ENCODE measurements at places on chromosomes 12 and 14. TPM values are rescaled to one million over a fixed set of nuclear protein-coding genes. Genes with fewer than 3 reads are reported as not detected.

The RD3L gene
- not detected for total RNA-seq

The ZNF664 gene
- total RNA-seq, result 67.3 TPM

The LRP1-AS gene
- not detected for total RNA-seq

The IFNG-AS1 gene
- total RNA-seq, result not detected

The CLEC4C gene
- total RNA-seq, result not detected

The ABCD2 gene
- total RNA-seq, result not detected

The MIP gene
- not detected for total RNA-seq

- DNase-seq, result no peak
Observed at GRCh38 chr12:130965668-130966067, 12.0 kb downstream of the ADGRD1 start.

GRCh38 chr12:109423392-109423791 is 53.7 kb downstream of the KCTD10 start:
- DNase-seq, result no peak

- peak; percentile 46 for DNase-seq
Observed at GRCh38 chr12:115710104-115710564, 567.4 kb downstream of the MED13L start.

- no peak for DNase-seq
Observed at GRCh38 chr12:5873281-5873919, 71.7 kb downstream of the ANO2 start.

- DNase-seq, result peak; percentile 85
Observed at GRCh38 chr14:63492391-63492790, 50.8 kb downstream of the PPP2R5E start.

GRCh38 chr12:121135320-121135719 is 2.6 kb downstream of the P2RX7 start:
- DNase-seq, result no peak

- DNase-seq, result no peak
Observed at GRCh38 chr12:124510301-124510970, 57.0 kb downstream of the NCOR2 start.

DNA sequence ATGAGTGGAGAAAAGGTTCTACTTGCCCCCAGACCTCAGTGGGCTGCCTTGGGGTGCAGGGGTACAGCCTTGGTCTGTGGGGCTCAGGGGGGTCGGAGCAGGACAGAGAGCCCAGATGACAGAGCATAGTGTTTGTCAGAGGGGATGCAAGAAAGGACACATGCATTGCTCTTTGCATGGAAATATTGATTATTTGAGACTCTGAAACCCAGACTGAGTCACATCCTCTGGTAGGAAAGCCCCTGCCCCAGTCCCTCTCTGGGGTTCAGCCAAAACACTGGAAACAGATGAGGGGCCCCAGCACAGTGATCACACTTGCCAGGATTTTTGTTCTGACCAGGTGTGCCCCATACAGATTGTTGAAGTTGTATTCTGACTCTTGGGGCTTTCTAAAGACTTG is 1094.4 kb downstream of the BCL11B start:
- DNase-seq, result no peak

DNA sequence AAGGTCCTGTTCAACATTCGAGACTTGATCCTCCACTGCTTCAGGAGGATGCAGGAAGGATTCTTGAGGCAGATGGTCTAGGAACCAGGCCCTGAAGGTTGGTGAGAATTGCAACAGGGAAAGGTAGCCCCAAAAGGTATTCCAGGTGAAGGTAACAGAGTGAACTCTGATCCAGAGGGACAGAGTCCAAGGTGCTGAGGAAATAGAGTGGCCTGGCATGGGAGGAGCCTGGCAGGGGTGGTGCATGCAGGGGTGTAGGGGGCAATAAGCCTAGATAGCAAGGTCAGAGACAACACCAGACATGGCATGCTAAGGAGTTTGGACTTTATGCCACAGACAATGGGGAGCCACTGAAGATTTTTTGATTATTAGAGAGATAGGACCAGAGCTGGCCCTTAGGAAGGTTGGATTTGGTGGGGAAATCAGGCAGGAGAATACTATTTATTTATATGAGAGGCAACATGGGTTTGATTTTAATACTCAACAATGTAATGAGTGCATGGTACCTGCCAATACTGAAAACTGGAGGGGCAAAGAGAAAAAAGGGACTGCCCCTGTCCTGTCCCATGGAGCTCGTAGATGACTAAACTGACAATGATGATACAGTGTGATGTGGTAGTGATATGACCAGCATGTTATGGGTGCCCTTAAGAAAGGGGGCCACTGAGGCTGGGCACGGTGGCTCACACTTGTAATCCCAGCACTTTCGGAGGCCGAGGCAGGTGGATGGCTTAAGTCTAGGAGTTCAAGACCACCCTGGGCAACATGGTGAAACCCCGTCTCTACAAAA is 50.5 kb upstream of the TMED10 start:
- no peak for DNase-seq

DNA sequence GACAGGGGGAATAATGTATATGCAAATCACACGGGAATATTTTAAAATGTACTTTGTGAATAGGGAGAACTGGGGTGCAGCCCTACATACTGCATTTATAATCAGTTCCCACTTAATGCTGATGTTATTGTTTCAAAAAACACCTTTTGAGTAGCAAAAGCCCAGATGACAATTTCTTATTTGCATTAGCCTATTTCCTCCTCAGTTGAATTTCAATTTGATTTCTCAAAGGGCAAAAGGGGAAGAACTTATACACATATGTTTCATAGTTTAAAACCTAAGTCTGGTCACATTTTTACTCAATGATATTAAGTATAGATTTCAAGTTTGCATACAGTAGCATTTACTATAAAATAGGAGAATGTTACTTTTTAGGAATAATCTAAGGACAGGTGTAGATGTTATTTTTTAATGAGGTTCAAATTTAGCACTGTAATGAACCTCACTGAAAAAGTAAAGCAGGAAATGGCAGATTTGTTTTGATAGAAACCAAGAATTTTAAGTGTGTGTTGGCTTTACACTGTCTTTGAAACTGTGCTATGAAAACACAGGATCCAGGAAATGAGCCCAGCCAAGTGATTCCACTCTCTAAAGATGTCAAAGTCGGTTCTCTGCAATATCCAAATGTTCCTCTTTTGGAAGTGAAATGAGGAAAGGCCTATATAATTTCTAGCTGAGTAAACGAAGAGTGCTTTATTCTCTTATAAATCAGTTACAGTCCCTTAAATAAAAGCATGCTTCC is 367.4 kb downstream of the BTG1 start:
- peak; percentile 8 for DNase-seq

- DNase-seq, result no peak
Observed at GRCh38 chr12:53502331-53502730, 1.2 kb downstream of the TARBP2 start.

DNA sequence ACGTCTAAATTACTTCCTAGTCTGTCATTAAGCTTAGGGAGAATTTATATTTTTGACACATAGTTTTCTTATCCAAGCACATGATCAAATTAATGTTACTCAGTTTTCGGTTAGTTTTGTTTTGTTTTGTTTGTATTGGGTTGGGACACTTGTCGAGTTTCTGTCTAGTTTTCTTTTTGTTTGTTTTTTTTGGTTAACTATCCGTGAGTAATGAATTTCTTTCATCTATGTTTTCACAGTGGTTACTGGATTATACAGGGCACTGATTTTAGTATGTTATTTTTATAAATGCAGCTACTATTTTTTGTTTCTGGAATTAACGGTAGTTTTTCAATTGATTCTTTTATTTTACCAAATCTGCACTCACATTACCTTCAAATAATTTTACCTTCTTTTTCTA is 2.7 kb downstream of the KLRF1 start:
- DNase-seq, result no peak

DNA sequence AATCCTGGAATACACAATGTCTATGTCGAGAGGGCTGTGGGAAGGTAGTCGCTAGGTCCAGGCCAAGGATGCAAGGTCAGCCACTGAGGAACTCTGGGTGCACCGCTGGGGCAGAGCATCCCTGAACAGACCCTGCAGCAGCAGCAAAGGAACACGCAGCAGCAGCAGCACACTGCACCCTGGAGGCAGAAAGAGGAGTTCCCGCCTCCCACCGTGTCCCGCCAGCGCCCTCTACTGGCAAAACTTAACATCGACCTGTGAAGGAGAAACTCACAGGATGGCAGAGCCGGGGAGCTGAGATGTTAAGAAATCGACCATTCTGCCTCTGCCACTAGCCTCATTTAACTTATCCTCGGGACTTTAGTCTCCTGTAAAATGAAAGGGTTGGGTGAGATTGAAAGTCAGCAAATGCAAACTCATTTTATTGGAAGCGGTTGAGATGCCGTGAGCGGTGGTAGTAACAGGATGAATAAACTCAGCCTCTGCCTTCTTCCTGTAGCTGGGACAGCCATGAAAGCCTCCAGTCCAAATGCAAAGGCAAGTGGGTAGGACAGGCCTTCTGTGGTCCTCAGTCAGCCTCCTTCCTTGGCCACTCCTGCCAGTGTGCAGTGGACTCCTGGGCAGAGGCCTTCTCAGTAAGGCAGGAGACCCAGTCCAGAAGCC is 45.6 kb downstream of the STAB2 start:
- DNase-seq, result peak; percentile 2

- no peak for DNase-seq
Observed at GRCh38 chr12:52833922-52834726, at the start of gene KRT79. KRT79 (minus strand) TSS chr12:52834311; CDS start chr12:52834260, 51 bp downstream.

DNA sequence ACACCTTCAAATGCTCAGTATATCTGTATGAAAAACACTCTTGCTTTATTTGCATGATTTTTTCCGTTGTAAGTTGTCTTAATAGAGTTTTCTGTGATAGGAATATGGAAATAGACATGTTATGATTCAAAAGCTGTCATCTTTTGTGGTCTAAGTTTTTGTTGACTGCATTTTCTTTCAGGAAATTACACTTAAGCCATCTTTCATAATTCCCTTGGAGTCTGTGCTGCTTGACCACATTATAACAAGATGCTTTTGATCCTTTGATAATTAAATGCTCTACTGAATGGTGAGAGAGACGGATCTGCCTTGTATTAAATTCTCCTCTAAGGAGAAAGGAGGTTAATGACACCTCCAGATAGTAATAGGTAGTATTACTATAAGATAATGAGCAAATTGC is 272.8 kb upstream of the DAAM1 start:
- DNase-seq, result no peak

- DNase-seq, result no peak
Observed at GRCh38 chr12:106120519-106121105, 18.1 kb downstream of the NUAK1 start.

- DNase-seq, result no peak
Observed at GRCh38 chr12:96117460-96117859, 76.7 kb upstream of the ELK3 start.

DNA sequence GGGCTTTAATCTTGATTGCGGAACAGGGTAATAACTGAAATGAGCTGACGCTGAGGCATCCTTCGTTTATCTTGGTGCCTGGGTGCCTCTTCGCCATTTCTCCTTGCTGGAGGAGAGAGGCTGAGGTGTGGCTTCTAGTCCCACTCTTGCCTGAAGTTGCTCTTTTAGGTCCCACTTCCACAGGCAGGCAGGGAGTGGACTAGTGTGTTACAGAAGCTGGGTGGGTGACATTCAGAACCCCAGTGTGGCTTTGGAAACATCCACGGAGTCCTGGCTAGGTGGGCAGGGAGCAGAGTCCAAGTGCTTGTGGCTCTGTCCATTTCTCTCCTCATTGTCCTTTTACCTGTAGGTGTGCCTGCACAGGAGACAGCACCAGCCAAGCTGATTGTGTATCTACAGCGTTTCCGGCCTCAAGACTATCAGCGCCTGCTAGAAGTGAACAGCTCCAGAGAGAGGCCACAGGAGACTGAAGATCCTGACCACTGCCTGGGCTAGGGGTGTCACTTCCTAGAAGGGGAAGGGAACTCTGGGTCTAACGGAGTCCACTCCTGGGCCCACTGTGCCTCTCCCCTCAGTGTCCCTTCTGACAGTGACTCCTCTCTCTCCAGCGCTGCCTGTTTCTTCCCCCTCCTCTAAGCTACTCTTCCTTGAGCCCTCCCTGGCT is 2.4 kb downstream of the THTPA start:
- no peak for DNase-seq

DNA sequence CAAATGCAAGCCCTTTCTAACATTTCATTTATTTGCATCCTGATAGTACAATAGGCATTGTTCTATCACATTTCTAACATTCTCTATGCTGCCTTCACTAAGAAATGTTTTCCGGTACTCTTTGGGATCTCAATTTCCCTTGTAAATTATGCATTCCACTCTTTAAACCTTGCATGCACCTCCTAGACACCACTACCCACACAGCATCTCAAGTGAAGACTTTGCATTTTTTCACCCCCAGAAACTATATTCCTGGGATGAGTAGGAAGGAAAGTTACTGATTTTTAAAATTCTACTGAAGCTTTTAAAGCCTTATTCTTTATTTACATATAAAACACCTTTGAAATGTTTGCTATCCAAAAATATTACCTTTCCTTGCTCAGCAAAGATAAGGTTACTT is 27.1 kb downstream of the GYS2 start:
- DNase-seq, result no peak

- DNase-seq, result no peak
Observed at GRCh38 chr14:94370524-94370910, 17.9 kb downstream of the SERPINA1 start.

DNA sequence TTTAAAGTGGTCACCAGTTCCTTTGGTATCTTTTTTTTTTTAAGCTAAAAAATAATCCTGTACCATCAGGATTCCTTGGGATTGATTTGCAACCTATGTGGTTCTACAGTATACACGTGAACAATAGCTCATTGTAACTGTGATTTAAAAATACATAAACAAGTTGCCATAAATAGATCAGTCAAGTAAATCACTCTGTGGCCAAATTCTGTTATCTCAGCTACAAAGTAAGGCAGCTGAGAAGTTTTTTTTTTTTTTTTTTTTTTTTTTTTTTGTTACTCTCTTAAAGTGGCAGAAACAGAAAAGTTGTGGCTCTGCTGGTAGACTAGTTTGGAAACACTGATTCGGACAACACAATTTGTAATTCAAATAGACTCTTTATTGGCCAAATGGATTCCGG is 104.5 kb downstream of the PRICKLE1 start:
- no peak for DNase-seq

DNA sequence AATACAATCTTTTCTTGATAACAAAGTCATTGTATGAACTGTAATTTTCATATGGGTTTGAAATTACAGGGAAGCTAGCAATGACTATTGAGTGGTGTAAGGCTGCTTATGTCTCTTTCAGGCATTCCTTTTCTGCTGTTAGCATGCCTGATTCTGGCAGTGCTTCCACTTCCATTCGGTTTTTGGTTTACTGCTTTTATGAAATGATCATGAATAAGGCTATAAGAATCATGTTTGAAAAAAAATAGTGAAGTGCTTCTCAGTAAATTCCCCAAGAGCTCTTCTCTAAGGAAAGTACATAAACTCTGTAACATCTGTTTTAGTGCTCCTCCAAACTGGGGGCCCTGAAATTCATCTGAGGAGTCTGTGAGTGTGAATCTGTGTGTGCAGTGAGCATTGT is 434.0 kb upstream of the RGS6 start:
- DNase-seq, result peak; percentile 69

Measured in astrocyte (in vitro differentiated cells and primary cell).